ENCODE measurements at places on chromosomes 13 and 19.

DNA sequence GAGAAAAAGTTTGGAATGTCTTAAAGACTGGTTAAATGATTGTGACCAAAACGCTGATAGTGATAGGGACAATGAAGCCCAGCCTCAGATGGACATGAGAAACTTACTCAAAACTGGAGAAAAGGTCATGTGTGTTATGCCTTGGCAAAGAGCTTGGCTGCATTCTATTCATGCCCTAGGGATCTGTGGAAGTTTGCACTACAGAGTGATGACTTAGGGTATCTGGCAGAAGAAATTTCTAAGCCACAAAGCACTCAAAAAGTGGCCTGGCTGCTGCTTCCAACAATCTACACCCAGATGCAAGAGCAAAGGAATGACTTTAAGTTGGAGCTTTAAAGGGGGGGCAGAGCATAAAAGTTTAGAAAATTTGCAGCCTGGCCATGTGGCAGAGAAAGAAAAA, 521.3 kb downstream of the UQCRFS1 start:
- no peak for DNase-seq

- DNase-seq: no peak
These were observed 160.3 kb downstream of the KCTD15 start for GRCh38 chr19:33956941-33957340.

DNA sequence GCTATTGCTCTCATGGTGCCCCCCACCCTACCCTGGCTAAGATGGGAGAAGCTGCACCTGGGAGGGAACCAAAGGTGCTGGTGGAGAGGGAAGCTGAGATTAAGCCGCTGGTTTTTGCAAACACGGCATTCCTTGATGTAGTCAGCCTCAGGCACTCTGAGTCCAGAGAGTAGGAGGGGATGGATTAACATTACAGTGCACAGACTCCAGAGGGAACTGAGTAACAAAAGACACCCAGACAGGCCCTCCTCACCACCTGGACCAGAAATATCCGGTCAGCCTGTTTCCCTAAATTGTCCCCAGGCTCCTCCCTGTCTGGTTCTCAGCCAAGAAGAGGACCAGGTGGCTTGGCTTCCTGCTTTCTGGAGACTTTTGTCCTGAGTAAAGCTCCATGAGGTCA, 28.9 kb upstream of the PABPC3 start:
- DNase-seq: no peak

DNA sequence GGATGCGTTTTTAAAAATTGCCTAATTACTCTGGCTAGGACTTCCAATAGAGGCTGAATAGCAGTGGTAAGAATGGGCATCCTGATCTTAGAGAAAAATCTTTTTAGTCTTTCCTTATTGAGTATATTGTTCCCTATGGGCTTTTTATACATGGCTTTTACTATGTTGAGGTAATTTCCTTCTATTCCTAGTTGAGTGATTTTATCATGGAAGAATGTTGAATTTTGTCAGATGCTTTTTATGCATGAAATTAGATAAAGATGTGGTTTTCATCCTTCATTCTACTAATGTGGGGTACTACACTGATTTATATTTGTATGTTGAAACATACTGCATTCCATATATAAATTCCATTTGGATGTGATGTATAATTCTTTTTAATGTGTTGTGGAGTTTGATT, 2673.8 kb downstream of the PCDH9 start:
- DNase-seq: no peak

DNA sequence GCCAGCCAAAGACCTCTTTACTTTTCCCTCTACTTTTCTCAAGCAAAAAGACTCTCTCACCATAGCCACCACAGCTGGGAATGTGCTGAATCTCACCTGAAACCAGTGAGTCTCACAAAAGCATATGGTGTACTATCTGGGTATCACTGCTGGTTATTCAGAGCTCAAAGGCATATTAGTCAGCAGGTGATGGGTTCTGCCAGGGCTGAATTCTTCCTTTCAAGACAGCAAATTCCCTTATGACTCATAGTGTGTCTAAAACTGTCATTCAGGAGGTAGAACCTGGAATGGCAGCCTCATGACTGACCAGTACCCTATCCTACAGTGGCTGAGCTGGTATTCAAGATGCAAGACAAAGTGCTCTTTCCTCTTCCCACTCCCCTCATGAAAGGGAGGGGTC, 2859.1 kb downstream of the PCDH9 start:
- no peak for DNase-seq

DNA sequence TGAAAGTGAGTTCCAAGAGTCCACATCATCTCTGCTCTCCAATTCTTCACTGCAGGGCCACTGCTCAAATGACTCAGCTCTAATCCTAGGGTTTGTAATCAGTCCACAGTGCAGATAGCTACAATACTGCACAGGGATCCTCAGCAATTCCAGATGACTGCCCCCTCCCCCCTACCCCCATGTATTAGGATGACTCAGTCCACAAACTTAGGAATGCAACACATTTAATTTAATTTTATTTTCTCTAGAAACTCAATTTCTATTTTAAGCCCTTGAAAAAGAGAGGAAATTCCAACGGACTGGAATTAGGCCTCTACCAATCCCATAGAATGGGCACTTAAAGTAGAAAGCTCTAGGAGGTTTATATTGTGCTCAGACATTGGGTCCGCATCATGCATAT, 173.8 kb upstream of the SOX21 start:
- DNase-seq: no peak

DNA sequence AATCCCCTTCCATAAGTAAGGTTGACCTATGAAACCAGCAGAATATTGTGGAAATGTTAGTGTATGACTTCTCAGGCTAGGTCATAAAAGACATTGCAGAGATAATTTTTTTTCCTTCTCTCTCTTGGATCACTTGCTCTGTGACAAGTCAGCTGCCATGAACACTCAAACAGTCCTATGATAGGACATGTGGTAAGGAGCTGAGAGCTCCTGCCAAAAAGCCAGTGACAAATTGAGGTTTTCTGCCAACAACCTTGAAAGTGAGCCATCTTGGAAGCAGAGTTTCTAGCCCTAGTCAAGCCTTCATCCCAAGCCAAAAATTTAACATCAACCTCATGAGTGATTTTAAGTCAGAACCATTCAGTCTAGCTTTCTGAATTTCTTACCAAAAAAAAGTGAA, 270.9 kb upstream of the NBEA start:
- DNase-seq: no peak

GRCh38 chr13:112693831-112694497, 4.1 kb downstream of the ATP11A start:
- DNase-seq: no peak
